ENCODE measurements at places on chromosomes 1 and 21.

DNA sequence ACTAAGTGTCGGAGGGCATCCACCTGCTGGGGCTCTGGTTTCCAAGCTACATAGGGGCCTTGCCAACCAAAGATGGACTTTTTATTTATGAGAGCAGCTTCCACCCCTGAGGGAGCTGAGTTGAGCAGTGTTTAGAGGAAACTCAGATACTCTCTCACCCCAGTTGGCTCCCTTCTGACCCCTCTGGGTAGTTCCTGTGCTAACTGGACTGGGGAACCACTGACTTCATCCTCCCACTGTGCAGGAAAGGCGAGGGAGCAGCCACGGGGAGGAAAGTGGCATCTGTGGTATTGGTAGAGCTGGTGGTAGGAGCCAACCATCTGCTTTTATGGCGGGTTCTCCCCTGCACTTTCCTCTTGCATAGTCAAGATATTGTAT lies 70.4 kb downstream of the MPZL1 start:
- no peak overlapping the region for H3K27ac ChIP-seq
- peaks cover 18% of the 10 kb centered on the region for H3K36me3 ChIP-seq
- no peak for DNase-seq
- H3K4me1 ChIP-seq, result peaks cover 3% of the 10 kb centered on the region
- no peak overlapping the region for H3K4me3 ChIP-seq

DNA sequence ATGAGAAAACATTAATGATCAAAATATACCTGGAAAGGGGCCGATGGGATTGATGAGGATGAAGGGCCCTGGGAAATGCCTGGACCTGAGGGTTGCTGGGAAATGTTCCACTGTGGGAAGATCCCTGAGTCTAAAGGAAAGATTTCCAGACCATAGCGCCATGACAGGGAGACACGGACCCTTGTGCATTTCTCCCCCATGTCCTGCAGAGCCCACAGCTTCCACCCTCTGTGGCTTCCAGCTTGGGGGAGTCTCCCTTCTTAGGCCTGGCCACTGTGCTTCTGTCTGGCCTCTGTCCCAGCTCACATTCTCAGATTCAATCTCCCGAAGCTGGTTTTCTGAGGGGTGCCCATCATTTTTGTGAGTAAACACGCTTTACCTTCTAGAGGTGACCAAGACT lies 1.0 kb upstream of the PRAMEF12 start:
- H3K4me1 ChIP-seq, result no peaks in the 10 kb centered on the region
- peaks cover 28% of the 10 kb centered on the region for H3K27me3 ChIP-seq
- H3K36me3 ChIP-seq, result no peaks in the 10 kb centered on the region

DNA sequence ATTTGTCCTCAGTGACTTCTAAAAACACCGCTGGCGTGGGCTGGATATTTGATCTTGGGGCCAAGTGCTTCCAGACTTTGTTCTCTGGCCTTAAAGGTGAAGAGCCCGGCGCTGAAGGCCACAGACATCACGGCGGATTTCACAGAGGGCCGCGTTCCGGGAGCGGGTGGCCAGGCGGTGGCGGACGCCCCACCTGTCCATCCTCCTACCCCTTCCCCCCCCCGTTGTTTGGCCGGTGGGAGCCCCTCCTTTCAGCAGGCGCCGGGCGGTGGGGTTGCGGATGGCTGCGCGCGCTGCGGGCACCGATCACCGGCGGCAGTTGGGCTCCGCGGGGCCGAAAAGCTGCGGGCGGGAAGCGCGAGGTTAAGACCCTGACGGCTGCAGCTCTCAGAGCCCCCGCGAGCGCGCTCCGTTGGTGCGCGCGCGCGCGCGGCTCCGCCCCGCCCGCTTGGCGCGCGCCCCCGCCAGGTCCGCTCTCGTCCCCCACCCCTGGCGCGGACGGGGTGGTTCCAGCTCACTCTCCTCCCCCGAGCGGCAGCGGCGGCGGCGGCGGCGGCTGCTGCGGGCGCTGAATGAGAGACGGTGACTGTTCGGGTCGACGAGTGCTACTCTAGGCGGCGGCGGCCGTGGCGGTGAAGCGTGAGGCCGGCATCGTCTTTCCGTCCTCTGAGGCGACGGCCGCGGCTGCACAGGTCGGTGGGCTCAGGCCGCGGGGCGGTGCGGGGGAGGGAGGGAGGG lies at the start of gene RALGPS2:
Gene RALGPS2, plus strand, starts transcription at position 517 of the 738 bp plus-strand sequence. CDS start 51,521 bp downstream, outside the sequence.
- no peaks in the 10 kb centered on the region for H3K27me3 ChIP-seq
- peak within 1 kb of the TSS; percentile 65 for H3K27ac ChIP-seq
- peaks cover 4% of the 10 kb centered on the region for H3K36me3 ChIP-seq

GRCh38 chr1:75980972-75981897 lies 49.0 kb upstream of the ASB17 start:
- H3K4me3 ChIP-seq, result no peak overlapping the region
- no peak for DNase-seq
- H3K36me3 ChIP-seq, result peaks cover 2% of the 10 kb centered on the region
- no peaks in the 10 kb centered on the region for H3K27me3 ChIP-seq
- no peaks in the 10 kb centered on the region for H3K4me1 ChIP-seq
- H3K27ac ChIP-seq, result no peak overlapping the region

- H3K36me3 ChIP-seq, result no peaks in the 10 kb centered on the region
- peaks cover 4% of the 10 kb centered on the region for H3K4me1 ChIP-seq
- no peak for DNase-seq
- H3K27ac ChIP-seq, result no peak overlapping the region
These were observed 29.6 kb downstream of the ZNF691 start for GRCh38 chr1:42876009-42876408.

Data from neural crest cell (in vitro differentiated cells).